NCI-H226 (cell line): ENCODE measurements at places on chromosomes 4 and X.
A peak's percentile ranks its signal among the peaks of the same experiment; 100 is the strongest.

DNA sequence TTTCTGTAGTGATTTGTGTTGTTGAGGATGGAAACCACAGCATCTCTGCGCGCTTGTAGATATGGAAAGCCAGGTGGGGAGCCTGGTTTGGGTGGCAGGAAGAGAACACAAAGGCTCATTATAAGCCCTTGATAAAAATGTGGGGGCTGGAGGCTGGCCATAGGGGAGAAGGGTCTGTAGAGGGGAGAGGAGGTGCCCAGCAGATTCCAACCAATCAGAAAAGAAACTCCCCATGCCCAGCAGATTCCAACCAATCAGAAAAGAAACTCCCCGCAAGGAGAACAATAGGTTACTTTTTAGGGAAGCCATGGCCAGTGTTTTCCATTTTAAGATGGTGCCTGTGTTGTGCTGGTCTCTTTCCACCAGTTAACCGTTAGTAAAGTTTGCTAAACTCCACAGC, 9.8 kb upstream of the CENPU start:
- no peak for DNase-seq

GRCh38 chr4:53023677-53024299, 161.7 kb downstream of the RASL11B start:
- no peak for DNase-seq

- DNase-seq, result no peak
These were observed 138.2 kb upstream of the HUWE1 start for GRCh38 chrX:53824686-53825085.

- DNase-seq, result no peak
These were observed 166.4 kb downstream of the CBR4 start for GRCh38 chr4:168843635-168844034.

DNA sequence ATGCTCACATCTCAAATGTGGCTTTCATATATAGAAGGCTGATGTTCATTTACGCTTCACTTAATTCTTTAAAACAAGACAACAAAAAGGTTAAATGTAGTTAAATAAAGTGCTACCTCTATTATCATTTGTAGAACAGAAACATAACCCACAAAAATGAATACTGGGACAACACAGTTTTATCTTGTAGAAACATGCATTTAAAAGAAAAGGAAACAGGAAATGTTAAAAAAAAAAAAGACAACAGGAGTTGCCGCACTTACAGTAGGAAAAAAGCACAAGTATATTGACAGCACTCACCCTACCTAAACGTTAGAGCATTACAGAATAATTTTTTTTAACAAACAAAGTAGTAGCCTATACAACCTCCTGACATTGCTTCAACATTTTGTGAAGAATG, 4.8 kb downstream of the THOC2 start:
- DNase-seq, result no peak

- DNase-seq, result no peak
These were observed 945.3 kb upstream of the GRIA3 start for GRCh38 chrX:122238801-122239200.

DNA sequence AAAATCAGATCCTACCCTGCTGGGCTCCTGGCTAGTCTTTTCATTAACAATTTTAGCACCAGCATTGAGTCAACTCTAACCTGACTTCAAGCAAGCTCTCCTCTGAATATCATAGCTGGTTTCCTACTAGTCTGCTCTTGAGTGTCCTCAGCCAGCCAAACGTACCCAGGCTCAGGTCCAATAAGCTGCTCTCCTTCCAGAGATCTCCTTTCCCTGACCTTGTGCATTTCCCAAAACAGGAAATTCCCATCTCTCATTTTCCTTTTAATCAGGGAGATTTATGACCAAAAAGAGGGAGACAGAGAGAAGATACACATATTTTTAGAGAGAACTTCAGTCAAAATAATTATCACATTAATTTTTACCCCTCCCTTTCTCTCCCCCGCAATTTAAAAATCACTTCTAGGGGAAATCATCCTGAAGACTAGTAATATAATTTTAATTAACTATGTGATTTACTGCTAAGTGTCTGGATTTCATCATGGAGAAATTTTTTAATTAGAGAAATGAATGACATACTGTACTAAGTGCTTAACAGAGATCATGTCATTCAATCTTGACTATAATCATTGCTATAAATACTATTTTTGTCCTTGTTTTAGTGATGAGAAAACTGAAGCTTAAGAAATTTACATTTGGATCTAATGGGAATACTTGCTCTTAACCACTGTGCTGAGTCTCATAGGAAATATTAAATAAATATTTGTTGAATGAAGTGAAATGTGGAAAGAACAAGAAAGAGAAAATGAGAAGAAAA, 421.7 kb upstream of the INTU start:
- no peak for DNase-seq

- peak; percentile 18 for DNase-seq
These were observed 36.7 kb downstream of the HMGB3 start for GRCh38 chrX:151019856-151020255.

- no peak for DNase-seq
These were observed 15.2 kb downstream of the ASB11 start for GRCh38 chrX:15299941-15300851.

DNA sequence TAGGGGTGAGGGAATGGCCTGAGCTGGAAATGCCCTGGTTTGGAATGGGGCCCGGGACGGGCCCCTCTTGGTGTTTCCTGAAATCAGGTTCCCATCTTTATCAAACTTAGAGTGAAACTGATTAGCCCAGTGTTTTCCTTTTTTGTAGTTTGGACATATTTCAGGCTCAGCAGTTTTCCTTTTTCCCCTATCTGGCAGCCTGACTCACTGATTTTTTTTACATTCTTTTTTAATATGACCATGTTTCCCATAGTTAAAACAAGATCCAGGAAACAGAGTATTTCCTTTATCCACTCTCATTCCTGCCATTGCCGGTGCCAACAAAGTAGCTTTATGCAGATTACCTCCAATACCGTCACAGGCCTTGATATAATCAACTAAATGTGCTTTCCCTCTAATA, 20.5 kb upstream of the C4orf17 start:
- no peak for DNase-seq

DNA sequence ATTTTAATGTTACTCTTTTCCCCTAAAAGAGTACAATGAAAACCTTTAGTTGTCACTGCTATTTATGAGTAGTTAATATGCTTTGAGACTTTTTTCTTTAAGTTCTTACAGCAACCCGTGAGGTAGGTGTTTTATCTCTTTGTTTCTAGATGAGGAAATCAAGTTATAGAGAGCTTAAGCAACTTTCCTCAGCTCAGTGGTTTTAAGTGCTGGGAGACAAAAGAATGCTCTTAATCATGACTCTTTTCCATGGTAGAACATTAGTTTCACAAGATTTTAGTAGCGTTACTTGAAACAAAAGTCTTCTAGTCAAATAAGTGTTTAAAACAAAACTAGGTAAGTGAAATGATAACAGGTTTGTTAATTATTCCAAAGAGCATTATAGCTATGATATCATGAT, 354.7 kb upstream of the PITX2 start:
- no peak for DNase-seq

DNA sequence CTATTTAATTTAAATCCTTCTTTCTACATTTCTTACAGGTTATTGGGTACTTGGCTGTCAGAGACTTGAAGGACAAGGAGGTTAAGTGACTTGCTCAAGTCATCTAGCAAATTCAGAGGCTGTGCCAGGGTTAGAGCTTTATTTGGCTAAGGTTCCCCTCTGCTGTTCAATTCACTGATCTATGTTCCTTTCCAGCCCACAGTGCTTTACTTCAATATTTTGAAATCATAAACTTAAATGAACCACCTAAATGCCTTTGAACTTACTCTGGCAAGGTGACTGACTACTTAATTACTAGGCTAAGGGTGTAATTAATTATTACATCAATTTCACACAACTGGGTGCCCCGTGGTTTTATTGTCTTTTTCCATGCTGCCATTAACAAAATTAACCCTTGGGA, 288.7 kb downstream of the CAMK2D start:
- DNase-seq, result no peak

DNA sequence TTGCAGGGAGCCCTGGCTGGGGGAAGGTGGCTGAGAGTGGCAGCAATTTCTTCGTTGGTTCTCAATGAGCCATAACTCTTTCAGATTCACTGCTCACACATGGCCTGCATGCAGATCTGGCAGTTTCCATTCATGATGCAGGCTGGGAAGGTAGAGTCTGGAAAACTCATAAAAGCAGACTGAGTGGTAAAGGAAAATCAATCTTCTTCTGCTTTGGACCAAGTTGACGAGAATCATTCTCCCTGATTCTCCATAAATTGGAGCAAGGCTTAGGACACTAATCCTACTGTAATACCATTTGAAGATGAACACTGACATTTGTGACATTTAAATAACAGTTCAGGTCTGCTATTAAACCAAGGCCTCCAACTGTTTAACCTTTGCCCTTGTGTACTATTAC, 35.3 kb upstream of the HAND2 start:
- DNase-seq, result no peak

DNA sequence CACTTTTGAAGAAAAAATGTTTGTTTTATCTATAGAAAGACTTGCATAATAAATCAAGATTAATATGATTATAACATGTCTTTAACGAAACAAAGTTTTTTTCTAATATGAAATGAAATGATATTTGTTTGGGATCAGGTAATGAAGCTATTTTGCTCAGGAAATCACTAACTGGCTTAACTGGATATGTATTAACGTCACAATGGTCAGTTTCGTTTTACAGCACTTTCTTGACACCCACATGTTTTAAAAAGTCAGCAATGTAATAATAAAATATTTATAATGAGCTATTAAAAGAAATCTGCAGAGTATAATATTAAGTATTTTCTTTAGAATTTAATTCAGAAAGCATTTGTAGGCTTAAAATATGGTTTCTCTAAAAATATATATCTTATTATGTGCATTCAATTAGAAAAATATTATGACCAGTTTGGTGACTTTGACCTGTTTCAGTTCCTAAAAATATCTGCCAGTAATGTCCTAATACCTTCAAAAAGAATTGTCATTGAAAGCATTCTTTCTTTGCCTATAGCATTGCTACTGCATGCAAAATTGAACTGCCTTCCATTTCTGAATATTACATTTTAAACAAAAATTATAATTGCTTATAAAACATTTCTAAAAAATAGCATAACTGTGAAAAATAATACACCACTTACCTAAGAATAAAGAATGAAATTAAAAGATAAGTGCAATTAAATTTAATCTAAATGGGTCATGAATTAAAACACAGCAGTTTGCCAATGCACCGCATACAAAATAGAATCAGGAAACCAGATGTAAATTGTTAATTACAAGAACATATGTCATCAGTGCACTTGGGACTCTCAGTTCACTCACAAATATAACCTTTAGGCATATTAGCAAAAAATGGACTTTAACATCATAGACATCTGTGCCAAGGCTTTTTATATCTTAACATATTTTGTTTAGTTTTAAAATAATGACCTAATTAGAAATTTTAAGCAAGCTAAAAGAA, 31.6 kb downstream of the TIGD2 start:
- DNase-seq, result no peak

- DNase-seq, result peak; percentile 22
These were observed 2351.4 kb downstream of the PCDH7 start for GRCh38 chr4:33071535-33071934.

DNA sequence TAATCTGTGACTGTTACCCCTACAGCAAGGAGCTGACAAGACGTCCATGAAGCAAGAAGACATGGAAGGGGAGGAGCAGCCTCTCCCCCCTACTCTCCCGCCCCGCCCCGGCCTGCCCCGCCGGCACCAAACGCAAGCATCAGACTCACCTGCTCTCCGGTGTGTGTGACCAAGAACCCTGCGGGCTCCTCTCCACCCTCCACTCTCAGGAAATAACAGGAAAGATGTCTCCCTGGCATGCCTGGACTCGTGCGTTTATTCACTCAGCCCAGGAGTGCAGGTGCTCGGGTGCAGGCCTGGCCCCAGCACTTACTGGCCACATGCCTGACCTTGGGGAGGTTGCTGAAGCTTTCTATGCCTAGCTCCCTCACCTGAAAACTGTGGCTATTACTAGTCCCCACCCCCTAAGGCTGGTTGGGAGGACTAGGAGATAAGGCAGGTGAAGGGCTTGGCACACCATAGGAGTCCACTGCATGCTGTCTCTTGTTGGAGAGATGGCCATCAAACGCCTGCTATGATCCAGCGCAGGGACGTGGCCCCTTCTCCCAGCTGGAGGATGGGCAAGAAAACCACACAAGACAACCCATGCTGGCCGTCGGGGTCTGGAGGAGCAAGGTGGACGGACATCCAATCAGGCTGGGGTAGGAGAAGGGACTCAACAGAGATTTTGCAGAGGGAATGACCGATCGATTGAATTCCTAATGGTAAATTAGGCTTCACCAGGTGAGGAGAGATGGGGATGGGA, 34.9 kb upstream of the CLDN24 start:
- DNase-seq, result no peak

DNA sequence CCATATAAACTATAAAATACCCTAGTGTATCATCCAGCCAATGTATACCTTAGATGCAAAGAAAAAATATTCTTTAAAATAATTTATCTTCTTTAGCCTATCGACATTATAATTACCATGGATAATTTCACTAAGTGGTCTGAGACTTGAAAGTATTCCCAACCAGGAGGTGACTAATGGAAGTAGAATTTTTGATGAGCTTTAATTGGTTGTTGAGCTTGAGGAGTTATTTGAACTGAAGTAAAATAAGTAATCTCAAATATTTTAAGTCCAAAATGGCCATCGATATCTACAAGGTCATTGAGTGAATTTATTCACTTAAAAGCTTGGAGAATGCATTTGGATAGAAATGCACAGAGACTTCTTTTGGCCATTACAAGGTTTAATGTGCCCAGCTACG, 436.2 kb downstream of the TLL1 start:
- DNase-seq, result no peak

GRCh38 chr4:123417813-123418212, 21.2 kb downstream of the SPRY1 start:
- DNase-seq, result no peak

- DNase-seq, result no peak
These were observed 979.5 kb upstream of the NDST4 start for GRCh38 chr4:116092961-116093360.

DNA sequence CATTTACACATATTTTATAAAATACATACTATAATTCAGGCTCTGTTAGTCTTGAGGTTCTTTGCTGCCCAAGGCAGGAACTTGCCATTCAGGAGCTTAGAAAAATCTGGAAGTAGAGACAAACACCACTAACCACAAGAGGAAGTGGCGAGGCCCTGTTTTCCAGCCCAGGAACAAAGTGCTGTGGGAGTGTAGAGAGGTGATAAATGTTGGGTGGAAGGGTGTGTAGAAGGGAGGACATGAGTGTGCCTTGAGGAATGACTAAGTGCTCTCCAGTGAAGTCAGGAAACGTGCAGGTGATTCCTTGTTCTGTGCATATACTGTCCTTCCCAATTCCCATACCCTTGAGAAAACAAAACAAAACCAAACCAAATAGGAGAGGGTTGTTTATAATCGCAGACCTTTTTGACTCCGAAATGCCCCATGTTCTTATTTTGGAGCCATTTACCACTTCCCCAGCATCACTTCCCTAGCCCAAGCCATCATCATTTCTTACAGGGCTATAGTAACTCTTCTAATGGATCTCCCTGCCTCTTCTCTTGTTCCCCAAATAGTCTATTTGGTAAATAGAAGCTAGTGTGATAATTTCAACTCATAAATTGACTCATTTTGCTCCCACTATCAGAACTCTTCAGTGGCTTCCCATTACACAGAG, 83.2 kb downstream of the GPAT3 start:
- DNase-seq, result peak; percentile 81

- DNase-seq, result no peak
These were observed 120.2 kb upstream of the PDE5A start for GRCh38 chr4:119748853-119749252.
